ENCODE measurements at places on chromosomes 16 and 17.

- DNase-seq, result peak; percentile 76
Measured at GRCh38 chr17:20226814-20227482, 217.8 kb downstream of the SPECC1 start.

DNA sequence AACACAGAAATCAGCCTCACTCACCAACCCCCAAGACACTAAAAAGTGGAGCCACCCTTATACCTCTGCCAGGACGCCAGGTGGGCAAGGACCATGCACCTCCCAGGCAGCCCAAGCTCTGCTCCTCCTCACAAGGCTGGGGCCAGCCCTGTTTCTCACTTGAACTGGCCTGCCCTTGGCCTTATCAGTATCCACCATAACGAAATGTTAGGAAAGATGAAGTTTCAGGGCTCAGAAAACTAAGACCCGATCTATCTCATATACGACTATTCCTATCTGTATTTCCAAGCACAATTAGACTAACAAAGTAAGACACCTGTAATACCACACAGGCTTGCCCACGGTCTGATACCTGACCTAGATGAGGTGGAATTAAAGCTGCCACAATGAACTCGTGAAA is 6.9 kb downstream of the FBXO31 start:
- no peak for DNase-seq

GRCh38 chr16:11792410-11793241 is 4.4 kb downstream of the ZC3H7A start:
- DNase-seq, result peak; percentile 69

- DNase-seq, result no peak
Measured at GRCh38 chr17:42975265-42975664, 4.6 kb downstream of the PTGES3L start.

DNA sequence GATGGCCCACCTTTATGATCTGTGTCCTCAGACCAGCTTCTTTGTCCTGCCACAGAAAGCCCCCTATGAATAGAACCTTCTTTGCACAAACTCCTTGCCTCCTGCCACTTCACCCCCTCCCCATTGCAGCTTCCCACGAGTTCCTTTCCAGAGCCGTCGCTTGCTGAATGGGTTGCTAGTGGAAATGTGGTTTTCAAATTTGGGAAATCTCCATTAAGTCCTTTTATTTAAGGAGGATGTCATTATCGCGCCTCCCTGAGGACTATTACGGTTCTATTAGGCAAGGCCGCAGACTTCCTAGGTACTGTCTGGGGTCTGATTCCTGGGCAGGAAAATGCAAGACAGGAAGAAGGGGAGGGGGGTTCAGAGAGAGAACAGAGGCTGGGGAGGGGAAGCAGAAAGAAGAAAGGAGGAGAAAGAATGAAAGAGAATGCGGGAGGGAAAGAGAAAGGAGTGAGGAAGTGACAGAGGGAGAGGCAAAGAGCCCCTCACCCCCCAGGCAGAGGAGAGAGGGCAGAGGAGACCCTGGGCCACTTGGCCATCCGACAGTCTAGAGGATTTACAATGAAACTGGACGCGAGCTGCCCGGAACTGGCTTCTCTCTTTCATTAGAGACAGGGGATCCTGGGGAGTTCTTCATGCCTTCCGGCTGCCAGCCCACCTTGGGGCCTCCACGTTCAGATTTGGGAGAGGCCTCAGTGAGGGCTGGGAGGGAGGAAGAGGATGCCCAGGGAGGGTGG is 31.7 kb upstream of the ETV4 start:
- DNase-seq, result no peak

GRCh38 chr17:36942631-36943125 is 5.4 kb downstream of the LHX1 start:
- no peak for DNase-seq

GRCh38 chr16:87803385-87803784 is 37.6 kb upstream of the KLHDC4 start:
- DNase-seq, result no peak

DNA sequence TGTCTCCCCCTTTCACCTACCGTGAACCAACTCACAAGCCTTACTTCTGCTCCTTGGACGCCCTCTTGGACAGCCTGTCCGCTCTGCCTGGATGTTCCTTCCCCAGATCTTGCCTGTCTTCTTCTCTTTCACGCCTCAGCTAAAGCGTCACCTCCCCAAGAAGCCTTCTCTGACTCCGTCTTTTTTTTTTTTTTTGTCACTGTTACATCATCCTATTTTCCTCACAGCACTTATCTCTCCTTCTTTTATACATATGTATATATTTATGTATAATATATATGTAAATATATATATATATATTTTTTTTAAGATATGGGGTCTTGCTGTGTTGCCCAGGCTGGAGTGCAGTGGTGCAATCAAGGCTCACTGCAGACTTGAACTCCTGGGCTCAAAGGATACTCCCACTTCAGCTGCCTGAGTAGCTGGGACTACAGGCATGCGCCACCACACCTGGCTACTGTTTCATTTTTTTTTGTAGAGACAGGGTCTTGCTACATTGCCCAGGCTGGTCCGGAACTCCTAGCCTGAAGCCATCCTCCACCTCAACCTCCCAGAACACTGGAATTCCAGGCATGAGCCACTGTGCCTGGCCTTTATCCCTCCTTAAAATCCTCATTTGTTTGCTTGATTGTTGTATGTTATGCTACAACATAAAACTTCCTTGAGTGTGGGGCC is 16.5 kb upstream of the AKTIP start:
- no peak for DNase-seq

DNA sequence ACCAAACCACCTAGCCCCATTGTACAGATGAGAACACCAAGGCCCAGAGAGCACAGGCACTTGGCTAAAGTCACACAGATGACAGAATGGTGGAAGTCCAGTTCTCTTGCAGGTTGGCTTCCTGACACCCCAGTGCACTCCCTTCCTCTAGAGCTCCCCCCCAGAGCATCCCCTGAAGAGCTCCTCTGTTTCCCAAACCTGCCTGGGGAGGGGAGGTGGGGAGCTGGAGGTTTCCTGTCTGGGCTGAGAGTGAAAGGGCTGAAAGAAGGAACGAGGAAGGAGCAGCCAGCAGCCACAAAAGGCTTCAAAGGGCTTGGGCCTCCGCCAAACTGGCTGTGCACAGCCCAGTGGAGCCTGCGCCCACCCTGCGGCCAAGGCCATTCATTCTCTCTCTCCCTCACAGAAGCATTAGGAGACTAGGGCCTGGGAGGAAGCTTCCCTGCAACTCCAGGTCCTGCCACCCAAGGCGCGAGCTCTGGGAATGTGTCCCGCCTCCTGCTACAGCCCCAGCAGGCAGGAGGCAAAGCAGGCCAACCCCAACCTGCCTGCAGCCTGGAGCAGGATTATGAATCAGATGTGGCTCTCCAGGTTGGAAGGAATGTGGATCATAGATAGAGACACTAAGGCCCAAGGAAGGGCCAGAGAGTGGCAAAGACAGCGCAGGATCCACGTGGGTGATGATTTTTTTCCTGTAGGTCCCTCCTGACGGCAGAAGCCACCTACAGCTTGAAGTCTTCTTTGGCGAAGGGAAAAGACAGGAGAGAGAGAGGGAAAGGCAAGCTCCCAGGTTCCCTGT is 913 bp downstream of the SLC13A5 start:
- DNase-seq, result no peak

- no peak for DNase-seq
Measured at GRCh38 chr16:48133455-48134211, 22.2 kb downstream of the ABCC12 start.

- DNase-seq, result peak; percentile 27
Measured at GRCh38 chr16:71367241-71367976, 8.9 kb downstream of the CALB2 start.

Data from NCI-H1694 treated with DMSO at 0.1 percent for 48 hours (cell line).